Fibroblast of upper back skin (primary cell): ENCODE measurements at places on chromosomes 4 and X.

DNA sequence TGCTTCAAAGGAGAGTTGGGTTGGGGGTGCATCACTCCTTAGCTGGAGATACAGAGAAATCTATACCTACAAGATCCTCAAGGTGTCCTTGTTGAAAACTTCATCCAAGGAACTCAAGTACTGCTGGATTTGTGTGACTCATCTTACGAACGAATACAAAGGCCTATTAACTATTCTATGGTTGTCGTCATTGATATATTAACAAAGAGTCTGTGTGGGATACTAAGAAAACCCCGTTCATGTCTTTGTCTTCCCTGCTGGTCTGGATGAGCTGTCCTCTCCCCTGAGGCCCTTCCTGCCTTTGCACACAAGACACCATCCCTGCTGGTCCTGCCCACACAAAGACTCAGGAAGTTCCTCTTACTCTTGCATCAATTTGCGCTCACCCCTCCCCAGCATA is 54.9 kb upstream of the IRF2 start:
- DNase-seq = peak; percentile 16

GRCh38 chrX:150696866-150697265 is 3.7 kb downstream of the MTMR1 start:
- no peak for DNase-seq

DNA sequence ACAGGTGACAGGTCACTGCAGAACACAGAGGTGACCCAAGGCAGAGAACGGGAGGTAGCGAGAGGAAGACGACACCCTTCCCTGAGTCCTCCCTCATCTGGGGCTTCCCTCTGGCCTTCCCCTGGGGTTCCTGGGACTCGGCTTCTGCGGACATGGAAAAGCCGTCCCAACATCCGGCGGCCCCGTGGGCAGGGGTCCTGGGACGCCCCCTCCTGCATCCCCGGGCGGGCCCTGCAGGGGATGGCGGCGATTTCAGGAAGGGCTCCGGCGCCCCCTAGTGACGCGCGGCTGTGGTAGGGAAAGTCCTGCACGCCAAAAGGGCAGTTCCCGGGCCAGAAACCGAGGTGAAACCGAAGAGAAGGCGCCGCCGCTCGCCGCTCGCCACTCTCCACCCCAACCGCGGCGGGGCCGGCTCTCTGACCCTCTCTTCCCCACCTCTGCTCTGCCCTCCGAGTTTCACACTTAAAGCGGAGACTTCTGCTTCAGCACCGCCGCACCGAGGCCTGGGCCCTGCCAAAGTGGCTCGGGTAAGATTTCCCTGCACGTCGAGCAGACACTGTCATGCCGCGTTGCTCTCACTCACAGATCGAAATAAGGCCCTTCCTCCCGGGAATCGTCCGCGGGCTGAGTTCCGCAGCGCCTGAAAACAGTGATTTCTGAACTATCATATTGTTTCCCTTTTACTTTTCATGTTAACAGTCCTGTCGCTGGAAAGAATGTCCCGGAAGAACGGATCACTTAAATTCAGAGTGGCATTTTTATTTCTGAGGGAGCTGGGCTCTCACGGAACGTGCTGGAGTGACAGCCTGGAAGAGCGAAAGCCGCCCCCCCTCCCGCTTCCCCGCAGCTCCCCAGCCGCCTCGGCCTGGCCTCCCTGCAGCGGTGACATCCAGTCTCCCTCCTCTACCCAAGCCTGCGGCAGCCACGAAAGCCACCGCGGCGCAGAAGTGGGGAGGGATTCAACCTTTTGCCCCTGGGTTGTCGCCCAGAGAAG is 110.6 kb downstream of the DCTD start:
- DNase-seq = peak; percentile 69

- DNase-seq = no peak
Observed at GRCh38 chr4:47535567-47536147, 50.6 kb downstream of the ATP10D start.

DNA sequence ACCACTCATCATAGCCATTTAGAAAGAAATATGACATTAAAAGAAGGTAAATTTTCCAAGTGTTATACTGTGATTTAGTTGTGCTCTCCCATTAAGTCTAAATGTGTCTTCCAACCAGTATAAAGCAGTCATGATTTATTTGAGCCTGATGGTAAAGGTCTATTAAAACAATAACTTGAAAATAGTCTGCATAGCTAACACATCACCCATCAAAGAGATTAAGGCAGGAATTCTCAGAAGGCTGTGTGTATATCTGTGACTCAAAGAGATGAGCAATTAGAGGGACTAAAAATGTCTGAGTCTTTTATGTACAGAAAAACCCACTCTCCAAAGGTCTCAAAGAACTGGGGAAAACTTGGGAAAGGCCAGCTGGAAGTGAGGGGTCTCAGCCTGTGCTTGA is 70.3 kb upstream of the IQCM start:
- peak; percentile 94 for DNase-seq

GRCh38 chrX:55056820-55057674 is 17.8 kb upstream of the PAGE2B start:
- DNase-seq = peak; percentile 38

- DNase-seq = peak; percentile 32
Observed at GRCh38 chr4:30721185-30722091, 1.3 kb downstream of the PCDH7 start.

DNA sequence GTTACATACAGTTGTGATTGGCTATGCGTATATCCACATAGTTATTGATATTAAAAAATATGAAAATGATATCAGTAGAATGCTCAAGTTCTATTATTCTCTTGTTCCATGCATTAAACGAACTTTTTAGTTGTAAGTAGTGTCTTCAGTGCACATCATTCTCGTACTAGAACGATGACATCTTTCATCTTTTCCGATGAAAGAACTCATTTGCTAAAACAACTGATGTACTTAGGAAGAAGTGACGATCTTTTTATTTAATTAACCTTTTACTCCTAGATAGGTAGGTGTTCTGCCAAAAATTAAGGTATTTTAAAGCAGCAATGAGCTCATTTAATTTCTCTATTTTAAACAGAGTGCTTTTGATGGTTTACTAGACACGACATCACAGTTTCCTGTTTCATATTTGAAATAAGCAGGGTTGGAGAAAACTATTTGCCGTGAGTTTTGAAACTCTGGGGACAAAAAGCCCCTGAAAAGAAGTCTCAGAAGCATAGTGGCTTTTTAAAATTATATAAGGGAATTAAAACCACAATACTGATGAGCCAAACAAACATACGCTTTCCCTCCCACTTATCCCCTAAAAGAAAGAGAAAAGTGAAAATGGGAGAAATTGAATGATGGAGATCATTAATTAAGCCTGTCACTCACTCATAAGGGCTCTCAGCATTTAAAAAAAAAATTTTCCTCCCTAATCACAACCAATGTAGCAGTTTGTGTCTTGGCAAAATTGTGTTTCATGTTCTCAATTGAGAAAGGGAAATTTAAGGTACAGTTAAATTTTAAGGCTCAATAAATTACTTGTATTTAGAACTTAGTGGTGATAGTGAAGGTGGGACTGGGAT is 25.6 kb downstream of the SPRY1 start:
- DNase-seq = no peak

DNA sequence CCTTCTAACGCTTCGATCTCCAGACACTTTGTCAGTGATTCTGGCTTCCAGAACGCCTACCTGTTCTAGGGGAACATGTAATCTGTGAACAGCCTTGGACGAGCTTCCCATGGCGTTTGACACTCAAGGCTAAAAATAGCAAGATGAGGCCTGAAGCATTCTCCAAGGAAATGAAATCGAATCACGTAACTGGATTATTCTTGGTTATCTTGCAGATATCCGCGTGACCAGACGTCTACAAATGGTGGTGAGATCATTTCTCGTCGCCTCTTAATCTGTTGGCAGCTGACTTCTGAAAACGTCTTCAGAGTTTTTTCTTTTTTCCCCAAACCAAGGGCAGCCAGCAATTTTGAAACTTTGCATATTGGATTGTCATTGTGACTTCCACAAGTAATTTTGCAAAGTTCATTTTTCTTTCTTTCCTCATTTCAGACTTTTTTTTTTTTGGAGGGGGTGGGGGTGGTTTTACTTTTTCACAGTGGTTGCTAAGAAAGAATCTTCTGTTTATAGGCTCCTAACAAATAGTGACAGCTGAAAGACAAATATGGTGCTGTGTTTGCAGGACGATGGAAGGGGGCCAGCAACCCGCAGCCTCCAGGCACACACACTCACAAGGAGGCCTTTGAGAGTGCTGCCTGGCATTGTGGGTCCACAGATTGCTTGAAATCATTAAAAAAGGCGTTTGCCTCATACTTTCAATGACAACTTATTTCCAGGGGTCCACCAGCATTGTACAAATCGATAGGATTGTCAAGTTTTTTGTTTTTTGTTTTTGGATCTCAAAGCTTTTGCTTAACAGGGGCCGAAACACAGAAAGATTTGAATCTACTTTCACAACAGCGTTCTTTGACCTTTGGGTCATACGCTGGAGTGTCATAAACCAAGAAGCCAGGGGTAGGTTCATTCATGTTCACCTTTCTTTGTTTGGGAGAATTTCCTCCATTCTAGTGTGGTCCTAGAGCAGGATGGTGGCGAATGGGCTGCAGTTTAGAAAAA is 32.4 kb upstream of the PDLIM3 start:
- peak; percentile 25 for DNase-seq

- DNase-seq = no peak
Observed at GRCh38 chr4:109969087-109969486, 56.4 kb downstream of the EGF start.

DNA sequence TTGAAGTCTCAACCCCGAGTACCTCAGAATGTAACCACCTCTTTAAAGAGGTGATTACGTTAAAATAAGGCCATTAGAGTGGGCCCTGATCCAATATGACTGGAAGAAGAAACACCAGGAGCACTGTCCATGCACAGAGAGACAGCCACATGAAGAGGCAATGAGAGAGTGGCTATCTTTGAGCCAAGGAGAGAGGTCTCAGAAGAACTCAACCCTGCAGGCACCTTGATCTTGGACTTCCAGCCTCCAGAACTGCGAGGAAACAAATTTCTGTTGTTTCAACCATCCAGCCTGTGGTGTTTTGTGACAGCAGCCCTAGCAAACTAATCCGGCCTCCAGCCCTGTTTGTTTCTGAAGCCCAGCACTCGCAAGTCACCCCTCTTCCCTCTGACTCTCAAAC is 46.3 kb upstream of the ADGRG2 start:
- DNase-seq = no peak

- DNase-seq = peak; percentile 57
Observed at GRCh38 chrX:15930585-15930984, 76.0 kb upstream of the AP1S2 start.

GRCh38 chr4:154822775-154823174 is 41.7 kb downstream of the RBM46 start:
- DNase-seq = peak; percentile 86
